ENCODE measurements at places on chromosomes 16 and 17. TPM values are rescaled to one million over a fixed set of nuclear protein-coding genes. Genes with fewer than 3 reads are reported as not detected.

DNA sequence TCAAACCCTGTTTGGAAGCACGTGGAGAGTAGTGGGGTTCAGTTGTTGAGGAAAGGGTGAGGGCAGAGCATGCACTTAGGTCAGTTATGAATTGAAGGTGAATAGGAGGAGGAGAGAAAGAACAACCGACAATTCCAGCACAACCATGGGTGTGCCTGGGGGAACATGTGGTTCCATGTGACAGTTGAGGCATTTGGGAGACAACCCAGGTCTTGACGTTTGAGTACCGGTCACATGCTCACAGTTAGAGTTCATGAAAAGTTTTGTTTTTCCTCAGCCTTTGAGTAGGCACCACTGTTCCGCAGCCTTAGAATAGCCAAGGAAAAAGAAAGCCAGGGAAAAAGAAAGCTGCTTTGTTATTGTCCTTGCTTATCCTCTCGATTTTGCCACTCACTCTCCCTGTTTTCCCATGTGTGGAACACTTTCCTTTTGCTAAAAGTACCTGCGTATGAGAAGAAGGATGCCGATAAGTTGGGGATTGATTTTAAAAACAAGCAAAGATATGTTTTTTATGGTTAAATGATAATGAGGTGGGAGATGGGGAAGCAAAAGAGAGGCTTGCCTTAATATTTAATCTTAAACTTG lies 25.6 kb upstream of the ABCC11 start:
- peaks cover 58% of the 10 kb centered on the region for H3K4me1 ChIP-seq
- DNase-seq, result no peak
- no peaks in the 10 kb centered on the region for H3K27me3 ChIP-seq
- H3K36me3 ChIP-seq, result peaks cover 9% of the 10 kb centered on the region
- no peak overlapping the region for H3K4me3 ChIP-seq

- no peaks in the 10 kb centered on the region for H3K36me3 ChIP-seq
- no peak overlapping the region for H3K27ac ChIP-seq
- no peak overlapping the region for H3K4me3 ChIP-seq
- DNase-seq, result no peak
- peaks cover 47% of the 10 kb centered on the region for H3K4me1 ChIP-seq
- no peaks in the 10 kb centered on the region for H3K27me3 ChIP-seq
Measured at GRCh38 chr16:85560932-85561247, 52.2 kb upstream of the GSE1 start.

DNA sequence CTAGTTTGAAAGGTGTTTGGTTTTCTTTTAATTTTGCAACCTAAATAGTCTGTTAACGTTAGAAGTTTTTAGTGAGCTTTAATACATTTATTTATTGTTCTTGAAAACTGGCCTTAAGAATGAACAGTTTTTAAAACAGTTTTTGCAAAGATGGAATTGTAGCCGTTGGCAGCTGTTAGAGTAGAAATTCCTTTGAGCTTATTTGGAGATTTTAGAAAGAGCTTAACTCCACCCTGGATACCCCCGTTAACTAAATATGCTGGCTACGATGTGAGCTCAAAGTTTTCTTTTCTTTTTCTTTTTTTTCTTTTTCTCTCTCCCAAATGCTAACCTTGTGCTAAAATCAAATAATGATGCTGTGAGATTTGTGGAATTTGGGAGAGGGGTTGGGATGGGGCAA lies 75.2 kb downstream of the COX10 start:
- no peaks in the 10 kb centered on the region for H3K27me3 ChIP-seq
- no peak overlapping the region for H3K27ac ChIP-seq
- no peaks in the 10 kb centered on the region for H3K36me3 ChIP-seq
- no peak for DNase-seq
- H3K4me3 ChIP-seq, result no peak overlapping the region

DNA sequence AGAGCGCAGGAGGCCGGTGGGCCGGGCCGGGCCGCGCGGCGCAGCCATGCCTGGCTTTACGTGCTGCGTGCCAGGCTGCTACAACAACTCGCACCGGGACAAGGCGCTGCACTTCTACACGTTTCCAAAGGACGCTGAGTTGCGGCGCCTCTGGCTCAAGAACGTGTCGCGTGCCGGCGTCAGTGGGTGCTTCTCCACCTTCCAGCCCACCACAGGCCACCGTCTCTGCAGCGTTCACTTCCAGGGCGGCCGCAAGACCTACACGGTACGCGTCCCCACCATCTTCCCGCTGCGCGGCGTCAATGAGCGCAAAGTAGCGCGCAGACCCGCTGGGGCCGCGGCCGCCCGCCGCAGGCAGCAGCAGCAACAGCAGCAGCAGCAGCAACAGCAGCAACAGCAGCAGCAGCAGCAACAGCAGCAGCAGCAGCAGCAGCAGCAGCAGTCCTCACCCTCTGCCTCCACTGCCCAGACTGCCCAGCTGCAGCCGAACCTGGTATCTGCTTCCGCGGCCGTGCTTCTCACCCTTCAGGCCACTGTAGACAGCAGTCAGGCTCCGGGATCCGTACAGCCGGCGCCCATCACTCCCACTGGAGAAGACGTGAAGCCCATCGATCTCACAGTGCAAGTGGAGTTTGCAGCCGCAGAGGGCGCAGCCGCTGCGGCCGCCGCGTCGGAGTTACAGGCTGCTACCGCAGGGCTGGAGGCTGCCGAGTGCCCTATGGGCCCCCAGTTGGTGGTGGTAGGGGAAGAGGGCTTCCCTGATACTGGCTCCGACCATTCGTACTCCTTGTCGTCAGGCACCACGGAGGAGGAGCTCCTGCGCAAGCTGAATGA lies 606 bp downstream of the THAP11 start:
- peak; percentile 67 for DNase-seq
- no peaks in the 10 kb centered on the region for H3K36me3 ChIP-seq
- no peaks in the 10 kb centered on the region for H3K27me3 ChIP-seq
- peak overlapping the region; percentile 100 for H3K27ac ChIP-seq
- peak overlapping the region; percentile 94 for H3K4me3 ChIP-seq

- no peak overlapping the region for H3K27ac ChIP-seq
- peaks cover 75% of the 10 kb centered on the region for H3K27me3 ChIP-seq
- H3K4me1 ChIP-seq, result peaks cover 18% of the 10 kb centered on the region
- H3K4me3 ChIP-seq, result no peak overlapping the region
- H3K36me3 ChIP-seq, result no peaks in the 10 kb centered on the region
Measured at GRCh38 chr17:79747508-79748294, 17.0 kb downstream of the ENPP7 start.

DNA sequence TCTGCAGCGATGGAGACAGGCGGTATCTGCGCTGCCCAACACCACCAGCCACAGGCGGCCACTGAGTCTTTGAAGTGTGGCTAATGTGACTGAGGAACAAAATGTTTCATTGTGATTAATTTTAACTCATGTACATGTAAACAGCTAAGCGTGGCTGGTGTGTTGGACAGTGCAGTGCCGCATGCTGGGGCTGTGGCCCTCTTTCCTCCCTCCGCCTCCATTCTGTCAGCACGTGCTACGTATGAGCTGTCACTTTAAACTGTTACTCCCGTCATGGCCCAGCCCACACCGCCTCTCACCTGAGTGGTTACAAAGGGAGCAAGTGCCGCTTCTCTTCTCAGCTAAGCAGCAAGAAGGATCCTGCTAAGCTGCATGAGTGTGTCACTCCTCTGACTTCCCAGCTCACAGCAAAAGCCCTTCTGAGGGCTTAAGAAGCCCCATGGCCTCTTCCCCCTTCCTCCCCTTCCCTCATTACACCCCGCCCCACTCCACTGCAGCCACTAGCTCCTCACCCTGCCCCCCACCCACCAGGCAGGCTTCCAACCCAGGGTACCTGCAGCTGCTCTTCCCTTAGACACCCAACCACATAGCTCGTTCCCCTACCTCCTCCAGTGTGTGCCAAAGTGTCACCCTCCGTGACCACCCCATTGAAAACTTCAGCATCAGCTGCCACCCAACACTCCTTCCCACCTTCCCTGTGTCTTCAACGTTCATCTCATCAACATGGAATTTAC lies 15.0 kb downstream of the HASPIN start:
- no peak overlapping the region for H3K27ac ChIP-seq
- no peaks in the 10 kb centered on the region for H3K36me3 ChIP-seq
- H3K4me3 ChIP-seq, result peak overlapping the region; percentile 39
- H3K4me1 ChIP-seq, result no peaks in the 10 kb centered on the region
- H3K27me3 ChIP-seq, result no peaks in the 10 kb centered on the region

DNA sequence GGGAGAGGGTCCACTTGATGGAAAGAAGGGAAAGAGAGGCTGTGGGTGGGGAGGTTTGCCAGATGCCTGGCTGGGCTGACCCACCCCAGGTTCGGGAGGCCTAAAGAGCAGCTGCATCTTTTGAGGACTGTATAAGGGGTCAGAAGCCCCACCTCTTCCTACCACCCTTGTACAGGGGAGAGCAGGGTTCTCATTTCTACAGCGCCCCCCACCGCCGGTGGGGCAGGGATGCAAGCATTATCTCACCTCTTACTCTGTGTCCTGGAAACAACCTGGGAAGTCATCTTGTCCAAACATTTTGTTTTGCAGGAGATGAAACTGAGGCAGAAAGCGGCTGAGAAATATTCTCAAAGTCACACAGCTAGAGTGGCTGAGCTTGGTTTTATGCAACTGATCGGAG lies 22.5 kb upstream of the CCDC182 start:
- H3K27me3 ChIP-seq, result no peaks in the 10 kb centered on the region
- no peaks in the 10 kb centered on the region for H3K36me3 ChIP-seq
- H3K4me1 ChIP-seq, result no peaks in the 10 kb centered on the region
- no peak overlapping the region for H3K27ac ChIP-seq

- H3K27ac ChIP-seq, result no peak overlapping the region
- no peak for DNase-seq
- no peak overlapping the region for H3K4me3 ChIP-seq
- no peaks in the 10 kb centered on the region for H3K4me1 ChIP-seq
- no peaks in the 10 kb centered on the region for H3K36me3 ChIP-seq
Measured at GRCh38 chr16:5046914-5047313, 13.2 kb upstream of the NAGPA start.

- no peaks in the 10 kb centered on the region for H3K36me3 ChIP-seq
- peaks cover 31% of the 10 kb centered on the region for H3K27me3 ChIP-seq
- H3K4me1 ChIP-seq, result no peaks in the 10 kb centered on the region
- no peak overlapping the region for H3K27ac ChIP-seq
- no peak overlapping the region for H3K4me3 ChIP-seq
Measured at GRCh38 chr17:79424471-79425185, 186.2 kb downstream of the RBFOX3 start.

DNA sequence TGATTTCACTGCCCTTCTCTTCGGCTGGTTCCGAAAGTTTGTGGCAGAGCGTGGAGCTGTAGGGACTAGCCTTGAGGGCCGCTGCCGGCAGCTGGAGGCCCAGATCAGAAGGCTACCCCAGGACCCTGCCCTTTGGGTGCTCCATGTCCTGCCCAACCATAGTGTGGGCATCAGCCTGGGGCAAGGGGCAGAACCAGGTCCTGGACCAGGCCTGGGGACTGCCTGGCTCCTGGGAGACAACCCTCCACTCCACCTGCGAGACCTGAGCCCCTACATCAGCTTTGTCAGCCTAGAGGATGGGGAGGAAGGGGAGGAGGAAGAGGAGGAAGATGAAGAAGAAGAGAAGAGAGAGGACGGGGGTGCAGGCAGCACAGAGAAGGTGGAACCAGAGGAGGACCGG lies 856 bp upstream of the CXCL16 start:
- no peaks in the 10 kb centered on the region for H3K27me3 ChIP-seq
- no peak overlapping the region for H3K27ac ChIP-seq
- DNase-seq, result no peak
- no peaks in the 10 kb centered on the region for H3K36me3 ChIP-seq
- H3K4me1 ChIP-seq, result peaks cover 18% of the 10 kb centered on the region

- no peaks in the 10 kb centered on the region for H3K4me1 ChIP-seq
- DNase-seq, result no peak
- H3K36me3 ChIP-seq, result no peaks in the 10 kb centered on the region
- no peak overlapping the region for H3K27ac ChIP-seq
- peaks cover 6% of the 10 kb centered on the region for H3K27me3 ChIP-seq
Measured at GRCh38 chr16:84266451-84266850, 26.6 kb upstream of the KCNG4 start.

GRCh38 chr17:10292057-10292937 lies 80.5 kb downstream of the MYH13 start:
- peak overlapping the region; percentile 24 for H3K4me3 ChIP-seq
- no peaks in the 10 kb centered on the region for H3K36me3 ChIP-seq
- peaks cover 14% of the 10 kb centered on the region for H3K27me3 ChIP-seq
- DNase-seq, result peak; percentile 41
- H3K27ac ChIP-seq, result no peak overlapping the region

- H3K36me3 ChIP-seq, result no peaks in the 10 kb centered on the region
- H3K27ac ChIP-seq, result no peak overlapping the region
- no peaks in the 10 kb centered on the region for H3K27me3 ChIP-seq
Measured at GRCh38 chr17:4642286-4642685, 808 bp upstream of the ALOX15 start.

- no peak overlapping the region for H3K27ac ChIP-seq
- H3K4me3 ChIP-seq, result no peak overlapping the region
- DNase-seq, result no peak
- peaks cover 39% of the 10 kb centered on the region for H3K4me1 ChIP-seq
- peaks cover 4% of the 10 kb centered on the region for H3K36me3 ChIP-seq
Measured at GRCh38 chr17:57284583-57284982, 28.3 kb downstream of the MSI2 start.

- peaks cover 47% of the 10 kb centered on the region for H3K4me1 ChIP-seq
- DNase-seq, result peak; percentile 45
- H3K4me3 ChIP-seq, result no peak overlapping the region
- peaks cover 15% of the 10 kb centered on the region for H3K27me3 ChIP-seq
- H3K36me3 ChIP-seq, result peaks cover 61% of the 10 kb centered on the region
- no peak overlapping the region for H3K27ac ChIP-seq
Measured at GRCh38 chr16:69112285-69113129, 7.1 kb downstream of the HAS3 start.

DNA sequence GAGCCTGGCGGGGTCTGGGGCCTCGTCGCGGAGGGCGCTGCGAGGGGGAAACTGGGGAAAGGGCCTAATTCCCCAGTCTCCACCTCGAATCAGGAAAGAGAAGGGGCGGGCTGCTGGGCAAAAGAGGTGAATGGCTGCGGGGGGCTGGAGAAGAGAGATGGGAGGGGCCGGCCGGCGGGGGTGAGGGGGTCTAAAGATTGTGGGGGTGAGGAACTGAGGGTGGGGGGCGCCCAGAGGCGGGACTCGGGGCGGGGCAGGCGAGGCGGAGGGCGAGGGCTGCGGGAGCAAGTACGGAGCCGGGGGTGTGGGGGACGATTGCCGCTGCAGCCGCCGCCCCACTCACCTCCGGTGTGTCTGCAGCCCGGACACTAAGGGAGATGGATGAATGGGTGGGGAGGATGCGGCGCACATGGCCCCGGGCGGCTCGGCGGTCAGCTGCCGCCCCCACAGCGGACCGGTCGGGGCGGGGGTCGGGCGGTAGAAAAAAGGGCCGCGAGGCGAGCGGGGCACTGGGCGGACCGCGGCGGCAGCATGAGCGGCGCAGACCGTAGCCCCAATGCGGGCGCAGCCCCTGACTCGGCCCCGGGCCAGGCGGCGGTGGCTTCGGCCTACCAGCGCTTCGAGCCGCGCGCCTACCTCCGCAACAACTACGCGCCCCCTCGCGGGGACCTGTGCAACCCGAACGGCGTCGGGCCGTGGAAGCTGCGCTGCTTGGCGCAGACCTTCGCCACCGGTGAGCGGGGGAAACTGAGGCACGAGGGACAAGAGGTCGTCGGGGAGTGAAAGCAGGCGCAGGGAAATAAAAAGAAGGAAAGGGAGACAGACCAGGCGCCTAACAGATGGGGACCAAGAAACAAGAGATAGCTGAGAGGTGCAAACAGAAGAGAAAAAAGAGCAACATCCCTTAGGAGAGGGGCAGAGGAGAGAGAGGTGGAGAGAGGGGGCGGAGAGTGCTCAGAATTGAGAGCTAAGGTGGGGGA lies at the start of gene PNMT:
Gene PNMT (plus strand): TSS at position 509 of the 980 bp plus-strand sequence. CDS start 23 bp downstream, at position 532.
- peaks cover 5% of the 10 kb centered on the region for H3K27me3 ChIP-seq
- peak within 1 kb of the TSS; percentile 48 for H3K4me3 ChIP-seq
- peak; percentile 83 for DNase-seq
- no peaks in the 10 kb centered on the region for H3K36me3 ChIP-seq
- peak within 1 kb of the TSS; percentile 96 for H3K27ac ChIP-seq
- peaks cover 38% of the 10 kb centered on the region for H3K4me1 ChIP-seq

Gene RAB37
- total RNA-seq, result 0.95 TPM

Gene ICAM2
- total RNA-seq, result 26.1 TPM

Gene SRSF2
- 85.2 TPM for total RNA-seq

Gene BAIAP3
- 0.37 TPM for total RNA-seq

Gene ARL5C
- total RNA-seq, result not detected

Gene KCTD5
- 9.1 TPM for total RNA-seq

Gene NKD1
- total RNA-seq, result 1.1 TPM
